Pancreas (tissue), 10 donors: ENCODE measurements at places on chromosomes 2 and 18.

GRCh38 chr2:231376857-231377256 lies 18.7 kb upstream of the B3GNT7 start:
- no peak for DNase-seq

GRCh38 chr2:19538411-19538963 lies 180.1 kb upstream of the OSR1 start:
- no peak for DNase-seq

- no peak for DNase-seq
These were observed 38.5 kb downstream of the ACKR3 start for GRCh38 chr2:236608188-236608525.

- peak; percentile 29 for DNase-seq
These were observed 65.7 kb downstream of the KLHL14 start for GRCh38 chr18:32707147-32707546.

DNA sequence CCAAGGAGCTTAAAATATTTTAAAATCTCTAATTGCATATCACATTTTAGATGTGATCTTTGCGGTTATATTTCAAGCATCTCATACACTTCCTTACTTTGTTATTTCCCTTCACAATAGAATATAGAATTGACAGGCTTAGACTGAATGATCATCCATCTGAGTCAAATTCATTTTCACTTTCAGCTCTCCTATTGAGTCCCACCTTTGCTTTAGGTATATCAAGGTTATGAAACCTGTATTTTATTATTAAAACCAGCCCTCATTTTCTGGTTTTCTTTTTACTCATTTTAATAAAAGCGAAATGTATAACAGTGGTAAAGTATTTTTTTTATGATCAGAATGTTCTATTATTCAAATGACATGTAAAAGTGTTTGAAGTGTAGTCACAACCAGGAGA lies 162.9 kb upstream of the KYNU start:
- DNase-seq, result no peak

- no peak for DNase-seq
These were observed 46.0 kb upstream of the SERTAD2 start for GRCh38 chr2:64699712-64700111.

DNA sequence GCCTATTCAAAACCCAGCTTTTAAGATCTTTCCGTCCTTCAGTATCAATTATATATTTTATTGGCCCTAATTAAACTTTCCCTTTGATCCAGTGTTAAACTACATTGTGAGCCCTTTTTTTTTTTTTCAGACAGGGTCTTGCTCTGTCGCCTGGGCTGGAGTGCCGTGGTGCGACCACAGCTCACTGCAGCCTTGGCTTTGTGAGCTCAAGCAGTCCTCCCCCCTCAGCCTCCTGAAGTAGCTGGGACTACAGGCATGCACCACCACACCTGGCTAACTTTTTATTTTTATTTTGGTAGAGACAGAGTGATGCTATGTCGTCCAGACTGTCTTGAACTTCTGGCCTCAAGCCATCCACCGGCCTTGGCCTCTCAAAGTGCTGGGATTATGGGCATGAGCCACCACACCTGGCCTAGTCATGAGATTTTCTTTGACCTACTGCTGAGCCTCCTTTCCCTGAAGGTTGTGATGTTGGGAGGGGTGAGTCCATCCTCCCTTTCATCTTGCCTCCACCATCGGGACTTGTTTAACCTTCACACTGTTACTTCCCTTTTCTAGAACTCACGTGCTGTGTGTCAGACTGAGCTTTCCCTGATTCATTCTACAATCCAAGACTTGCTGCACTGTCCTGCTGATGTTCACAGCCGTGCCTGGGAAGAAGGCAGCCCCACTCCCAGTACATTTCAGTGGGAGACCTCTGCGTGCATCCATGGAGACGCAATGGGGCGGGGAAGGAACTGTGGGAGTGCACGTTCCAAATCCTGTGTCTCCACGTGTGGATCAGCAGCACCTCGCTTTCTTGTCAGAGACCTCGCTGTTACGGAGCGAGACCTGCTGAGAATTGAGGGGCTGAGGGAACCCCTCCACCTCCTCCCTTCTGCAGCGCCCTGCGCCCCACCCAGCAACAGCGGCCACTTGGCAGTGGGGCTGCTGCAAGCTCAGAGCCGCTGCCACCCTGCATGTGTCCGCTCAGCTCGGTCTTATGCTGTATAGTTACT lies 10.8 kb downstream of the OXER1 start:
- DNase-seq, result no peak

DNA sequence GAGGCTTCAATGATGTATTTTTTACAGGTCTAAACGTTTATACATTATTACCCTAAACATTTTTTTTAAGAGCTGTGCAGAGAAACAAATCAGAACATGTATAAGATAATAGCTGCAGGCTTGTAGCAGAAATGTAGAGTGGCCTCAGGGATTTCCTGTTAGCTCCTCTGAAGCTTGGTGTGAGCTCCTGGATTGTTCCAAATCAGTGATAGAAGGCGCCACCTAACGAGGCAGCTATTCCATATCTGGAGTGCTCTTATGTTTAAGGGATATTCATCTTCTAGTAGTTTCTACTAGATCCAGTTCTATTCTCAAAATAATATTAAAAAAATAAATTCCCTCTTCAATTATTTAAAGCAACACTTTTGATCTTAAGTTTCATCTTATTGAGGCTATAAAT lies 93.1 kb downstream of the LRP1B start:
- DNase-seq, result no peak

DNA sequence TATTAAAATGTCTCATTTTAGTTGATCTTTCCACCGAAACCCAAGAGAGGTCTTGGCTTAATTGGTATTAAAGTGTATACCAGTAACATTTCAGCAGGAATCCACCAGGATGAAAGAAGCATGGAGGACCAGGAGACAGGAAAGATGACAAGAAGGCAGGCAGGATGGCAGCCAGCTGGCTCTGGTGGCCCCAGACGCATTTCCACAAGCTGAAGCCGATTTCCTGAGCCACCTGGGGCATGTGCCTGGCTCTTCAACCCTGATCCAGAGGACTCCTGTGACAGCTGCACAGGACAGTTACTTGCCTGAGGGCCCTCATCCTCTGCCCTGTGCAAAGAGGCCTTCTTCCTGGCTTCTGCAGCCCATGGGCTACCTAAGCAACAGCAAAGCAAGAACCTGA lies 56.9 kb upstream of the NFU1 start:
- DNase-seq, result no peak

GRCh38 chr18:26657631-26658581 lies 109.6 kb upstream of the KCTD1 start:
- no peak for DNase-seq

- no peak for DNase-seq
These were observed 607.4 kb downstream of the CBLN2 start for GRCh38 chr18:71936744-71937143.

GRCh38 chr18:7390731-7391492 lies 160.0 kb downstream of the LRRC30 start:
- DNase-seq, result no peak

DNA sequence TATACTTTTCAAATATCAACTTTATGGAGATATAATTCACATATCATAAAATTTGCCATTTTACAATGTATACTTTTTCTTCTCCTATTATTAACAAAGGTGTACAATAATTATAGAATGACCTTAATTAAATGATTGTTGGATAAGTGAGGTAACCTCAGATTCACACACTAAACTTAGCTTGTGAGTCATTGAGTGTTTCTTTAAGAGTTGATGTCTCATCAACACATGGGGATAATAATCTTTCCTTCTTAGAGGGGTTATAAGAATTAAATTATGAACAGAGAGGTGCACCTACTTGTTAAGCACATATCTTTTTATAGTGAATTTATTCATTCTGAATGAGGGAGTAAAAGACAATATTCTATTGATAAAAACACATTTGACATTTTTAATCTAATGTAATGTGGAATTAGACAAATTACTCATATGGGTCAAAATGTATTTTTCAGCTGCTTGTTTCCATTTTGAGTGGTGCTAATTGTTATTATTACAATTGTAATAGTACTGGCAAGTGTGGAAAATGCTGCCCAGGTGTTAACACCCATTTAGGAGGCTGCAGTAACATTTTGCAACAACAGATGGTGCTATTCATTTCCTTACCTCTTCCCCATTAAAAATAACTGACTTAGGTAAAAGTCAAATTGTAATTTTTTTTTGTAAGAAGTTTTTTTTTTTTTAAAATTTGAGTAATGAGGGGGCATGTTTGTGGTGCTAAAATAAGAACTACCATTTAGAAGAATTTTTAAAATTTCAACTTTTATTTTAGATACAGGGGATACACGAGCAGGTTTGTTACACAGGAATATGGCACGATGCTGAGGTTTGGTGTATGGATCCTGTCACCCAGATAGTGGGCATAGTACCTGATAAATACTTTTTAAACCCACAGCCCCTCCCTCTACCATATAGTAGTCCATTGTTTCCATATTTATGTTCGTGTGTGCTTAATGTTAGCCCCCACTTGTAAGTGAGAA lies 32.1 kb upstream of the DYNAP start:
- DNase-seq, result peak; percentile 19

GRCh38 chr2:51990684-51991083 lies 958.8 kb upstream of the NRXN1 start:
- no peak for DNase-seq
